Stimulated activated CD4-positive, alpha-beta T cell treated with anti-CD3 and anti-CD28 coated beads, Interleukin-12 subunit alpha, Interleukin-12 subunit beta, amount 100 ng/mL, for 24 hours (primary cell): ENCODE measurements at places on chromosomes 2 and 18.
A peak's percentile ranks its signal among the peaks of the same experiment; 100 is the strongest.

DNA sequence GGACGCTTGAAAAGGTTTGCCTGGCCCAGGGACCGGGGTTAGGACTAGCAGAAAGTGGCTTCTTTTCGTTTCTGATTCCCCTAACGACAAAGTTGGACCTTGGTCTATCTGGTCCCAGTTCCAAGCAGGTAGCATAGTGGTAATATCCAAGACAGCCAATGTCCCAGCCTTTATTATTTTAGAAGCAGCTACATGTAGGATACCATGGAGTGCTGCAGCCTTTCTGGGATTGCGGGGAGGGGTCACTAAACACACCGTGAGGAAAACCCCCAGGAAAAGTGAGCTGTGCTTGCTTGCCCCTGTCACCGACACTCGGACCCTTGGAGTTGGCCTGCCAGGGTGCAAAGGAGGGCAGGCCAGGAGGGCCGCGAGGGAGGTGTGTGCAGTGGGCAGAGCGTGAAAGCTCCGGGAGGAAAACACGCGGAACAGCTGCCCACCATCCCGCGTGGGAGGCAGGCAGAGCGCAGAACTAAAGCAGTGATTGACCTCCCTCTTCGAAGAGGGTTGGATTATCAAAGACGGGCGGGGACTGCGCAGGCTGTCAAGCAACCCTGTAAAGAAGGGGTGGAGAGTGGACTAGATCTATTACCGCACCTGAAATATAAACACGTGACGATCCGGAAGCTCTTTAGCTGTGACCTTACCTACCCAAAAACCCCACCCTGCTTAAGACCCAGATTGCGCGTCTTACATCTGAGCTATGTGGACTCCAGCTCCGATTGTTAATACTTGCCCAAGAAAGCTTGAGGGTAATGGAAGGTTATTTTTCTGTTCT lies 624 bp upstream of the MAP4K3 start:
- peak; percentile 1 for DNase-seq

DNA sequence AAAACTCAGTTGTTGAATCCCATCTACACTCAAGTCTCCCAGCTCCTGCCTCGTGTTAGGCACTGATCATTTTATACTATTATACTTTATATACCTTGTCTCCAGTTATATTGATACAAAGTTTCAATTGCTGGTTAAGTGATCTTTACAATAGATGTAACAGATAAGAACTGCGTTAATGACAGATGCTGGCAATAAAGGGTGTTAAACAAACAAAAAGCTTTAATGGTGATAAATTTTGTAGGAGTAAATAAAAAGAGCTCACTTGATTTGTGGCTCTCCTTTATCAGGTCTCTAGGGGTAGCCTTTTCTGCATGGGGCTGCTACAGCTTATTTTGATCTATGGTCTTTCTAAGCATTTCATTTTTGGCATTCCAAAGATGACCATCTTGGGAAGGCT lies 106.9 kb upstream of the GAREM1 start:
- DNase-seq, result no peak

DNA sequence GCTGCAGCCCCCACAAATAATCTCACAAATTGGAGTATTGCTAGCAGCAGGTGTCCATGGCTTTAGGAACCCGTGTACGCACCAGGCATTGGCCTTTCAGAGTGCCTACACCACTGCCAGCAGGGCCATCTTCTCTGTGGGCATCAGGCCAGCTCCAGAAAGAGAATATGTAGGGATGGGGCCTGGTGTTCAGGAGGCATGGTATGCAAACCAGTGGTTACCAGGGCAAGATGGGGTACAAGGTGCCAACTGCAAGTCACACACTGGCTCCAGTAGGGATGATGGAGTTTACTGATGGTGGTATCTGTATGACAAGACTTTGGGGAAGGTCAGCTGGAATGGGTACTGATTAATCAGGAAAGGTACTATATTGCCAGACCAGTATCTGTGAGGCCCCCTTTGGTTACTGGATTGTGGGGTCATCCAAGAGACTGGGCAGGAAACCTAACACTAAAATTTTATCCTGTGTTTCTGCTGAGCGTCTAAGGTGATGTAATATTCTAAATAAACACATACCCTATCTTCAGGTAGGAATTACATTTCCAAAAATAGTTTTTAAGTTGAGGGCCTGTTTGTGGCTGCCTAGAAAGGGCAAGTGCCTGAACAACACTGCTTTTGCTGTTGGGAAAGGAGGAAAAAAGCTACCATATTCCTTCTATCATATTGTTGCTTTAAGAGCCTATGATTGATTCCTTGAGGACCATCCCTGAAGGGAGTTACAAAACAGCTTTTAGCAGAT lies 9.0 kb downstream of the CNOT9 start:
- no peak for DNase-seq

- DNase-seq, result no peak
Observed at GRCh38 chr18:9742524-9743131, 34.5 kb downstream of the RAB31 start.

DNA sequence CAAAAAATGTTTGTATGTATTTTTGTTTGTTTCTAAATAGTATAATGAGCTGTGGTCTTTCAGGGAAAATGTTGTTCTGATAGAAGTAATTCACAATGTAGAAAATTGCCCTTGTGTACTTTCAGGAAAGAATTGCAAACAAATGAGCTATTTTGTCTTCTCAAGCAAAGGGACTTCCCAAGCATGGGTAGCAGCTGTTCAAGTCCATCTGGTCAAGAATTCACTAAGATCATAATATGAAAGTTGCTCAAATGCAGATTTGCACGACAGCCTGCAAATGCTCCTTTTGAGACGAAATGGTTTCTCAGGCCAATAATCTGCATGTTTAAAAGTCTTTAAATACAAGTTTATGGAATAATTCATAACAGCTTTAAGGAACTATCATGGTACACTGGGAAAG lies 51.9 kb upstream of the HNMT start:
- DNase-seq, result no peak

DNA sequence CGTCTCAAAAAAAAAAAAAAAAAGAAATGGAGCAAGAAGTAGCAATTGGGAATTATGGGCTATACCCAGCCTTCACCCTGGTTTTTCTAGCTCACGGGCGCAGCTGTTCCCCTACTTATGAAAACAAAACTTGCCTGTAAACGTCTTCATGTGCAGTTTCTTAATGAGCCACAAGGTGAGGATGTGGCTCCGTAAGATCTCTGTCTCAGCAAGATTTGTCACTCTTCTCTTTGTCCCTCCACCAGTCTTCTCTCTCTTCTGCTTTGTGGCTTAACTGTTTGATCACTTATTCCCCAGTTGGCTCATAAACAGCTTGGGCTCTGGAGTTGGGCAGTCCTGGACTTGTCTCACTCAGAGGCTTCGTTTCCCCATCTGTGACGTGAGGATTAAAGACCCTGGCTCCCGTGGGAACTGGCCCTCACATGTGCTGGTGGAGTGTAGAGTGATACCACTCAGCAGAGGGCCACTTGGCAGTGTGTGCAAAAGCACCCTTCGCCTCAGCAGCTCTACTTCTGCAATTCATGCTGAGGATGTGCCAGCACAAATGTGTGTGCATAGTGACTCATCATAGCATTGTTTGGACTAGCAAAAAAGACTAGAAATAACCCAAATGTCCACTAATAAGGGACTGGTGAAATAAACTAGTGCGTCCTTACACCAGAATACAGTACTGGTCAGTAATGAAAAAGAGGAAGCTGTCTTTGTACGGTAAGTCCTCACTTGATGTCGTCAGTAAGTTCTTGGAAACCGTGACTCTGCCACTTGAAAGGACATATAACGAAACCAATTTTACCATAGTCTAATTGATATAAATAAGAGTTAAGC lies 8.7 kb downstream of the CEP68 start:
- DNase-seq, result no peak

GRCh38 chr2:192070099-192070498 lies 124.6 kb downstream of the TMEFF2 start:
- DNase-seq, result no peak

GRCh38 chr2:86042256-86043168 lies 63.2 kb downstream of the POLR1A start:
- no peak for DNase-seq

- no peak for DNase-seq
Observed at GRCh38 chr2:18505703-18506341, 54.6 kb downstream of the RDH14 start.

DNA sequence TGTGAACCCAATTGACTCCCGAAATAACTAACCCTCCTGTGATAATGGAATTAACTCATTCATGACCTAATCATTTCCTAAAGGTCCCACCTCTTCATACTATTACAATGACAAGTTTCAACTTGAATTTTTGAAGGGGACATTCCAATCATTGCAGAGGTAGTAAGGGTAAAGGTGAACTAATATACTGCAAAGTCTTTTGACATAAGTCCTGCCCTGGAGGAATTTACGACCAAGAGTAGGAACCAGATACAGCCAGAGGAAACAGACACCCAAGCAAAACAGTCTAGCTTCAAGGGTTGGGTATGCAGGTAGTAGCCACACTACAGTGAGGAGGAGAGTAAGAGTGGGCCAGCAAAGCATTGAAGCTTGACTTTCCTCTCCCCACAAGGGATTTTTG lies 1.2 kb upstream of the SRBD1 start:
- no peak for DNase-seq

GRCh38 chr18:8301427-8302172 lies 307.6 kb upstream of the RAB12 start:
- DNase-seq, result no peak

GRCh38 chr2:230422149-230422548 lies 6.1 kb downstream of the SP100 start:
- no peak for DNase-seq

DNA sequence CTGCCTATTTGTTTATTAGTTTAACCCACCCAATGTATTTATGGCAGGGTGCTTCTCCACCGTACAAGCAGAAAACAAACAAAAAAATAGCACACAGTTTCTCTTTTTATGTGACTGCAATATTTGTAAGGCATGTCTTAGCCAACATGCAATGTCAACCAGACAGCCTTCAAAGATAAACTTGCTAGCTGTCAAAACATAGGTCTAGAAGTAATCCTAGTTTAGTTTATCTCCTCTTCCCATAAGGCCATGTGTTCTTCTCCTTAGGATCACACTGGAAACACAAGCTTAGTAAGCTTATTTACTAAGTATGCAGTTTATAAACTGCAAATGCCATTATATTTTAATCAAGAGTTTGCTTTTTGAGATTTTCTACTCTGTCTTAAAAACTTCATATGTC lies 75.6 kb downstream of the LDAH start:
- DNase-seq, result no peak

DNA sequence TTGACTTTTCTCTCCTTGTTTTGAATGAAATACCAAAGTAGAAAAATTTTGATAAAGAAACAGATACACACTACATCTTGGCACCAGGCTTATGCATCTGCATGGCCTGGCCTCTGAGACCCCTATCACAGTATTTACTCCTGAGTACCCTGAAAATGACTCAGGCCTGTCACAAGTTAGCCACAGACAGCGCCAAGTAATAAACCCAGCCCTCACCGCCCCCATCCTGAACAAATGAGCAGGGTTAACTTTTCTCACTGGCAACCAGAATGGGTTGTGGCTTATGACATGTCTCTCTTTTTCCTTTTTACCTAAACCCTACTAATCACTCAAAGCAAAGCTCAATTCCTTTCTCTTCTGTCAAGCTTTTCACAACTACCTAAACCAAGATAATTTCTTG lies 35.3 kb downstream of the SPRED2 start:
- no peak for DNase-seq

DNA sequence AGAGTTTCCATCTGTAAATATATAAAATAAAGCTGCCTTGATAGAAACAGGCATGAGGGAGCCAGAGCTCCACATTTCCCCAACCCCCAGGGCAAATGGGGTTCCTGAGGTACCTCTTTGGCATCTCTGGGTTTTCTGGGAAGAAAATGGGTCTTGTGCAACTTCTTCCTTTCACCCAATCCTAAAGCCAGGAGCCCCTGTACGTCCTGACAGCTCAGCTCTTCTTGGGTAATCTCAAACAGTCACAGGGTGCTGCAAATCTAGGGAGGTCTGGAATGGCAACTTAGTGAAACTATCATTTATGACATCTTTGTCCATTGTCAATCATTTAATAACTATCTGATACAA lies 36.6 kb upstream of the STAT1 start:
- DNase-seq, result no peak

DNA sequence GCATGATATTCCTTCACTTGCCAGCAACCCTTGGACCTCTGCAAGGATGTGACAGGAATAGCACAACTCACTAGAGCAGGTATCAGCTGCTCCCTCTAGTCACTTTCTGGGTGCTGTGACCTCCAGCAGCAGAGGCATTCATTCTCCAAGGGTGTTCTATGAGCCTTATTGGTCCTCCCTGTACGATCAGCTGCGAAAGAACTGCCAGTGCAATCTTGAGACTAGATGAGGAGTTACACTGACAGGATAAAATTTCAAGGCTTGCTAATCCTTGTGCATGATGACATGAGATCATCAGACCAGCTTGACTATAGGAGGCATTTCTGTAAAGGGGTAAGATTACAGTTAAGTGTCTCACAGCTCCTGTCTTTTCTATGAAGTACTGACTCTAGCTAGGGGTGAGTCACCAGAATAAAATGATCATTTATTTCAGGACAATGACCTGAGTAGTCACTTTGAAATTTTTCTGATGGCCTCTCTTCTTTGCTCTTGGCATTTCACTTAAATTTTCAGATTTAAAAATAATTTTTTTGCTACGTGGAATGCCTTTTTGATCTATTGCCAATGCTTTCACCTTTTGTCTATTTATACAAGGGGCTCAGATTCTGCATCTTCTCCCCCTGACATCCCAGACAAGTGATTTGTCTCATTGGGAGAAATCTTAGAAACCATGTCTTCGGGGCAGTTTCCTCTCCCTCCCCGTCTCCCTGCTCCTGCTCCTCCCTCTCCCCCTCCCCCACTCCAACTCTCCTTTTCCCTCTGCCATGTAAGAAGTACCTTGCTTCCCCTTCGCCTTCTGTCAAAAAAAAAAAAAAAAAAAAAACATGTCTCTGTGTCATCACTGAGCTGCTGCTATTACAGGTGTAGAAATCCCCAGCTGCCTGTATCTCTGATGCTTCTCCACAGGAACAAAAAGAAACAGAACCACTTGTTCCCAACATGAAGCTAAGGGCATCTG lies 49.2 kb upstream of the FRZB start:
- no peak for DNase-seq

DNA sequence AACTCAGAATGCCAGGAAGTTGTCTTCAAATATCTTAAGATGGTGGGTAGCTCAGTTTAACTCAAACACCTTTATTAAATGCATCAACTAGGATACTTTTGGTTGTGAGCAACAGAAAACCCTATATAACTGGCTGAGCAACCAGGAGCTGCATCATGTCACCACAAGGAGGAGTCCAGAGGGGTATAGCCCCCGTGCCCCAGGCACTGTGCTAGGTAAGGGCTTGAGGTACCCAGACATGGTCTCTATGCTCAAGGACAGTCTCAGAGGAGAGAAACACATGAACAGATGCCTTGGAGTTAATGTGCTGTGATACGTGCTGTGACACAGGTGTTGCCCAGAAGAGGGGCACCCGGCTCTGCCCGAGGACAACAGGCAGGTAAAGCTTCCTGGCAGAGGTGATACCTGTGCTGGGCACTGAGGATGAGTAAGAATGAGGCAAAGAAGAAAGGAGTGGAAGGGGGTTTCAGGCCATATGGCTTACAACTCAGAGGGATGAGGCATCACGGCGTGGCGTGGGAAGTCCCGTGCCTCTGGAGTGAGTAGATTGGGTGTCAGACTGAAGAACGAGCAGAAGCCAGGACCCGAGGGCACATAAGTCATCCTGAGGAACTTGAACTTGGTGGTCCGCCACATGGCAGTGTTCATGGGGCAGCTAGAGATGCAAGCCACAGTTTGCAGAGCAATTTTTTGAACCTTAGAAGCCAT lies 32.0 kb upstream of the CAB39 start:
- DNase-seq, result no peak

- DNase-seq, result peak; percentile 50
Observed at GRCh38 chr2:24049485-24050021, at the start of gene FKBP1B. Gene FKBP1B (plus strand): TSS chr2:24049741. CDS start chr2:24049850, 109 bp downstream.

- DNase-seq, result no peak
Observed at GRCh38 chr2:46428911-46429436, 50.4 kb upstream of the TMEM247 start.
